NAMALWA (cell line): ENCODE measurements at places on chromosomes 2 and 18.

- DNase-seq: no peak
Observed at GRCh38 chr18:13266218-13267100, 47.9 kb downstream of the LDLRAD4 start.

DNA sequence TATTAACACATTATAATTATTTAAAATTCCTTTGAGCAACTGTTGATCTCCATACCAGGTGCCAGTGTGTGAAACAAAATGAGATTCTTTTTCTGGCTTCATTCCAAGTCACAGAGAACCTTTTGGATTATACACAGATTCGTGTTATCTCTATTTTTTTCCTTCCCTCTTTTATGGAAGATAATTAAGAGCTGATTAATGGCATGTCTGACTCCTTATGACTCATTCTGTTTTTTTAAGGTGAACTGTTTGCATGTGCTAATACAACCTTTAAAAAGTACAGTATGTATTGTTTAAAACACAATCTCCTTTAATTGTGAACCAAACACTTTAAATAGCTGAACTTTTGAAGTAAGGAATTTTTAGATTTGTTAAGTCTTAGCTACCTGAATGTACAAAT, 39.3 kb downstream of the PELI1 start:
- no peak for DNase-seq

- no peak for DNase-seq
Observed at GRCh38 chr18:41113885-41114482, 841.0 kb upstream of the PIK3C3 start.

DNA sequence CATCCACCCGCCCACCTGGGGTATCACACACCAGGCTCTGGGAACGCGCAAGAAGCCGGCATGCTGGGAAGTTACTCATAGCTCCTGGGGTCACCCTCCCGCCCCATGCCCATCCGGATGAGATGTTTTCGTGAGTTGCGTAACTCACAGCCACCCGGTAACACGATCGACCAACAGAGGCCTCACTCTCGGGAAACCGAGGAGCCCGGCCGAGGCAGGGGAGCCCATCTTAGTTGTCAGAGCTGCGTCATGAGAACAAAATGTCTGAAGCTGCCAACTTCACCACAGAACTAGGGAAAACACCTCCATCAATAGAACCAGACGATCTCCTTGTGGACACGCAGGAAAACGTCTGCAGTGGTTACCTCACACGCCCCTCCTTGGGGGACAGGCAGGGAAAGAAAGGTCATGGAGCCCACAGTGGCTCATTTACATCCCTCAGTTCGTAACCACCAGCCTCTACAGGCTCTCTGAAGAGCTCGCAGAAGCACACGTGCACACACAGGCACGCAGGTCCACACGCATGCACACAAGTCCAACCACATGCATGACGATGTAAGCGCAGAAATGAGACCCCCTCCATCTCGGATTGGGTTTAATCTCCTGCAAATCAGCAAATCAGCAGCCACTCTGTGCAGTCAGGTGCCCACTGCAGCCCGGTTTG, 26.2 kb downstream of the ADI1 start:
- no peak for DNase-seq
